Colonic mucosa (tissue), 4 donors: ENCODE measurements at places on chromosomes 12 and 14. TPM values are rescaled to one million over a fixed set of nuclear protein-coding genes. Genes with fewer than 3 reads are reported as not detected.
A peak's percentile ranks its signal among the peaks of the same experiment; 100 is the strongest.

The NDUFA12 gene
- total RNA-seq = 136 TPM

GRCh38 chr12:121209221-121209620, 708 bp upstream of the P2RX4 start:
- no peak for DNase-seq

The APOLD1 gene
- total RNA-seq = 2.6 TPM

GRCh38 chr12:127025545-127025944, 1241.4 kb upstream of the TMEM132C start:
- no peak for DNase-seq

DNA sequence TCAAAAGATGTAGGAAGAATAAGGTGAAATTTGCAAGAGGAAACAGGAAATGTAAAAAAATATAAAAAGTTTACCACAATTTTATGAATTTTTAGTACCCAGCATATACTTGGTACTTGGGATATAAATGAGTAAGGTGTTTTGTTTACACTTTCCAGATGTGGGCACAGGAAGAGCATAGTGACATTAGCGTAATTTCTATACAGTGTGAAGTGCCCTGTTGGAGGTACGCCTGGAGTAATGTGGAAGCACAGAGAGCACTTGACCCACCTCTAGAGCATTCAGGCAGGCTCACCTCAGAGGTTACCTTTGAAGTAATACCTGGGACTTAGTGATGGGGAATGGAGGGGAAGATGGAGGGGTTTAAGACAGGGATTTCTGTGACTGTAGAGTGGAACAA, 89.5 kb downstream of the AEBP2 start:
- no peak for DNase-seq

DNA sequence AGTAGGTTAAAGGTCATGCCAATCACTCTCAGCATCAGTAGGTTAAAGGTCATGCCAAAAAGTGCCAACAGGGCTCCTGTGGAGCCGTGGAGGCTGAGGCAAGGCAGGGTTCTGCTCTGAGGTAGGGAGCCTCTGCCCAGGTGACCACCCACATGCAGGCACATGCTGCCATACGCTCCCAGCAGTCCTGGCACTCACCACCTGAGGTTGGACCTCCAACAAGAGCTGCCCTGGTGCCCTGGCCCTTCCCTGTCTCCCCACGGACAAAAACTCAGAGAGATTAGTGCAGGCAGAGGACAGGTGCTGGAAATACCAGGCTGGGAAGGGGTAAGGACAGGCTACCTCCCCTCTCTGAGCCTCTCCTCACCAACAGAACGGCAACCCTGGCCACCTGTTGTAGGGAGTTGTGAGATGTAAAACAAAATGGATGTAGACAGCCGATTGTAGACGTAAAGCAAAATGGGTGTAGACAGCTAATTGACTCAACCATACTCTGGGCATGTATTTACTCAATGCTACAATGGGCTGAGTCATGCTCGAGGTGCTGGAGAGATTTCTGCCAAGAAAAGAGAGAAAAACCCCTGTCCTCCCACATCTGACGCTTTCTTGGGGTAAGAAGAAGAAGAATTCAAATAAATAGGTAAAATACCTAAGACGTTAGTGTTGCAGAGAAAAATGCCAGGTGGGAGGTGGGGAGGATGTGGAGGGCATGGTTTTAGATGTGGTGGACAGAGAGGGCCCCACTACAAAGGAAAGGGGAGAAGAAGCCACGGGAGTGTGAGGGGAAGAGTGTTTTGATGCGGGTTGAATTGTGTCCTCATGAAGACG, 32.4 kb downstream of the LTBP2 start:
- no peak for DNase-seq

GRCh38 chr12:29171421-29172258, 22.6 kb downstream of the FAR2 start:
- DNase-seq = no peak

DNA sequence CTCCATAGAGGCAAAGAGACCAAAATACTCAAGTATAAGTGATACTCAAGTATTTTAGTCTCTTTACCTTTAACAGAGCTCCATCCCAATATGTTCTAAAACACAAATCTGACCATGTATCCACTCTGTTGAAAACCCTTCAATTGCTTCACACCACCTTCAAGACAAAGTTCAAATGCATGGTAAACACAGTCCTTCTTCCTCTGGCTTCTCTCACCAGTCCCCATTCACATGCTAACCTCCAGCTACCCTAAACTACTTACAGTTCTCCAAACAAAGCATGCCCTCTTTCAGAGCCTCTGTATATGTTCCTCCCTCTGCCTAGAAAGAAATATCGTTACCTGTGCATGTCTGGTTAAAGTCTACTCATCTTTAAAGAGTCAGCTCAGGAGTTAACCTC, 100.2 kb downstream of the NUMB start:
- DNase-seq = no peak

- no peak for DNase-seq
Measured at GRCh38 chr12:21642707-21643389, 14.8 kb downstream of the LDHB start.

The CLEC2A gene
- total RNA-seq = not detected

The GPR132 gene
- 1.0 TPM for total RNA-seq

The ADAMTS20 gene
- not detected for total RNA-seq

- DNase-seq = no peak
Measured at GRCh38 chr12:91172096-91172495, 10.5 kb downstream of the DCN start.

- DNase-seq = no peak
Measured at GRCh38 chr14:72539661-72540315, 354.1 kb downstream of the DPF3 start.

- DNase-seq = no peak
Measured at GRCh38 chr12:83186419-83186818, 499.7 kb downstream of the TMTC2 start.

DNA sequence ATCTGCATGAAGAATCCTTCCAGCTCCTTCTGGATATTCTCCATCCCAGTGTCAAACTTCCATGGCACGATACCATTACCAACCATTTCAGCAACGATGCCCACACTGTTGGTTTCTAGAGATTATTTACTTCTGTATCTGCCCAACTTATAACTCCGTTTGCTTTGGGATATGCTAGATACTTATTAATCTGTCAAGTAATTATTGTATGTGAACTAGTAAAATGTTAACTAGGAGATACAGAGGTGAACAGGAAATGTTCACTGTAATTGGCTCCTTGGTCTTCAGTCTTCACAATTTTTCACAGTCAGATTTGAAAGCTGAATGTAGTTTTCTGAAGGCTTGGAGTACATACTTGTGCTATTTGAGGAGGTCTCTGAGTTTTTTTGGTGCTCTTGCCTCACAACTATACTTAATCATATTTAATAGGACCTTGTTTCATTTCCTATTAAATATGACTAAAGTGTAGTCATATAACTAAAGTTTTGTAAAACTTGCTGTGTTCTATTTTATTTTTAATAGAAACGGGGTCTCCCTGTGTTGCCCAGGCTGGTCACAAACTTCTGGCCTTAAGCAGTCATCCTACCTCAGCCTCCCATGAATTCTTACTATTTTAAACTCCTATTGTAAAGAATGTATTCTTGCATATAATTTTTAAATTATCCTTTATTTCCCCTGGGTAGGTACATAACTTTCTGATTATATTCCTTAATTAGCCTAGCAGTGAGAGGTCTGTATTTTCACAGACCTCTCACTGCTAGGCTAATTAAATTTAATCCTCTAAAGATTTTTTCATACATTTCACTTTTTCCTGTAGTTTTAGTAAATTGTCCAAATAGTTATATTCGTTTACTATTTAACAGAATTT, 79.7 kb downstream of the FGD4 start:
- DNase-seq = no peak

- DNase-seq = no peak
Measured at GRCh38 chr12:94644141-94644979, 6.0 kb downstream of the TMCC3 start.

DNA sequence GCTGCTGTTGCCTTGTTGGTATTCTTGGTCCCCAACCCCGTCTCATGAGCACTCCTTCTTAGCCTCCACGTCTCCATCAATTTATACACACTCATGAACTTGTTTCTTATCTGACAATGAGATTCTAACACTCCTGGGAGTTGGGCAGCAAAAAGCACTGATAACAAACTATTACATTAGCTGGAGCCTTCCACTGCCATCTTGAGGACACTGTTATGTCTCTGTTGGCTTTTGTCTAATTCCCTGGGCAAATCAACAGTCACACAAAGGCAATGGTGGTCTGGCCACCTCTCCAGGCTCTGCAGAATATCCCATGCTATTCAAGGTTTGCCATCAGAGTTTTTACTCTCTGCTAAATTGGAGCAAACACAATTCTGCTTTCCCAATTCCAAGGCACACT, 117.8 kb upstream of the COCH start:
- no peak for DNase-seq

DNA sequence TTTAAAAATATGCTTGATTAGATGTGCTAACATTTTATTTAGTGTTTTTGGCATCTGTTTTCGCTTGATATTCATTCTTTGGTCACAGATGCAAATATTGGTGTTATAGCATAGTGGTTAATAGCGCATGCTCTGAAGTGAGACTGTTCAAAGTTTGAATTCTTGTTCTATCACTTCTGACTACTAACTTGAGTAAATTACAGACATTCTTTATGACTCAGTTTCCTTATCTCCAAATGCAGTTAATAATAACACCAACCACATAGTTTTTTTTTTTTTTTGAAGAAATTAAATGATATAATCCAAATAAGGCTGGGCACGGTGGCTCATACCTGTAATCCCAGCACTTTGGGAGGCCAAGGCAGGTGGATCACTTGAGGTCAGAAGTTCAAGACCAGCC, 81.0 kb downstream of the TMX1 start:
- no peak for DNase-seq

- DNase-seq = no peak
Measured at GRCh38 chr12:69947897-69948296, 122.9 kb downstream of the MYRFL start.

- DNase-seq = no peak
Measured at GRCh38 chr12:40055228-40055579, 50.7 kb downstream of the SLC2A13 start.

- DNase-seq = no peak
Measured at GRCh38 chr12:79665212-79665887, 25.4 kb downstream of the PAWR start.

The POTEG gene
- total RNA-seq = not detected

DNA sequence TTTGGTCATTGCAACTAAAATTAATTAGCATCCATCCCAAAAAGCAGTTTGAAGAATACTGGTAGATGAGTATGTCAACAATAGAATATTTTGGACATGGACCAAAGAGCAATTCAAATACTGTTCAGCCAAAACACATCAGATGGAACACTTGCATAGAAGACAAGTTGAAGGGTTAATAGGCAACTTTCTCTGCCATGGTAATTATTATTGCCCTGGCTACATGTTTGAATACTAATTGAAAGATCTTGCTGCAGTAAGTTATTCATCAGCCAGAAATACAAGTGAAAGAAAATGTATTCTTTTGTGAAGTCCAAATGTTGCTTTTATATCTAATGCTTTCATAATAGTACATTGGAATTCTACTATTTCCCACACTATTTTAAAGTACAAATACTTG, 10.1 kb downstream of the ANO6 start:
- no peak for DNase-seq

DNA sequence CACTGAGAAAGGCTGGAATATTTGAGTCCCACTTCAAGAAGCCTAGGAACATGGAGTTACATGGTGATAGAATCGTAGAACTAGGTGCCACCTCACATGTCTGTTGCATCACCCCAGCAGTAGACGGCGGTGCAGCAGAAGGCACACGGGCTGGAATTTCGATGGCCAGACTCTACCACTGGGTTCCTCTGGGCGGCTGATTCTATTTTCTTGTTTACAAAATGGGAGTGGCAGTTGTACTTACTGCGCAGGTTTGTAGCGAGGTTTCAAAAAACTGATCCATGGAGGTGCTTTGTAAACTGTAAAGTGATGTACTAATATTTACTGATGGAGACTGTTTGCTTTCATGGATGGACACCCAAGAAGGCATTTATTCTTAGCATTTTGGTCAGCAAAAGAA, 45.7 kb downstream of the WDR20 start:
- peak; percentile 45 for DNase-seq

DNA sequence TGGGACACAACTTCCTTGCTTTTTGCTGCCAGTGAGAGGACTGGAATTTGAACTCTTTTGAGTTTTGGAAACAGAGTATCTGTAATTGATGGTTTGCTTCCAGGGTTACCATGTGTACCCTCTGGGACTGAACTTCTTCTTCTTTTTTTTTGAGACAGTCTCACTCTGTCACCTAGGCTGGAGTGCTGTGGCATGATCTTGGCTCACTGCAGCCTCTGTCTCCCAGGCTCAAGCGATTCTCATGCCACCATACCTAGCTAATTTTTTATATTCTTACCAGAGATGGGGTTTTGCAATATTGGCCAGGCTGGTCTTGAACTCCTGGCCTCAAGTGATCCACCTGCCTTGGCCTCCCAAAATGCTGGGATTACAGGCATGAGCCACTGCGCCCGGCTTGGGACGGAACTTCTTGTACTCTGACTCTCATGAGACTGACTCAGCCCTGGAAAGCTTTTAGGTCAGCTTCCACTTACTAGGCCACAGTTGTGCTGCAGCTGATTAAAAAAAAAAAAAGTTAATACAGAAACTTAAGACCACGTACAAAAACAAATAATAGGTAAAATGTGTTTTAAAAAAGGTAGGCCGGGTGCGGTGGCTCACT, 15.8 kb downstream of the SEL1L start:
- DNase-seq = no peak

DNA sequence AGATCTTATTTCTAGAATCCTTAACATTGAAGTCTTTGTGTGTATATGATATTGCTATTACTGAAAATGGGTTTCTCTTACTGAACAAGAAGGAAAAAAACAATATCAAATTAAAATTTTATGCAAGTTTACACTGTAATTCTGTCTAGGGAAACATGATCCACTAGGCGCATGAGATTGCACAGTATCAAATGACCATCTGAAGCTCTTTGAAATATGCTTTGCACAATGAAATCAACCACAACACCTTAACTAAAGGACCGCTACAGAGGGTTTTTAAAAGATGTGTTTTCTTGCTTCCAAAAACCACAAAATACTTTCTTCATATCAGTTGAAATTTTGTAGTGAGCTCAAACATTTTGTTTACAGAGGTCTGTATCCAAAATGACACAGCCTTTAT, 15.1 kb upstream of the KERA start:
- no peak for DNase-seq

The KLHL33 gene
- 0.05 TPM for total RNA-seq

DNA sequence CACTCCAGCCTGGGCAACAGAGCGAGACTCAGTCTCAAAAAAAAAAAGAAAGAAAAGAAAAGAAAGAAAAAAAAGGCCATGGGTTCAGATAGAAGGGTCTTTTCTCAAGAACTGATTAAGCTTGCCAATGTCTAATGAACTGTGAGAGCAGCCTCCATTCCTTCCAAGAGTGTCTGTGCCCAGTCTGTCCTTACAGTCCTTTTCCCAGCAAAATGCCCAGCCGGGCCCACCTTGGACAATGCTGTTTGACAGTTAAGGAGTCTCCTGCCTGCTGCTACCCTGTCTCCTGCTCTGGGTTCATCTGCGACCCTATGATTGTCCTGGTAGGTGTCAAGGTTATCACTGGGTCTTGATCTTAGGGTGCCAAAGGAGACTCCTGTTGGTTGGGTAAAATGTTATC, 21.4 kb downstream of the SYNE3 start:
- no peak for DNase-seq

The BICDL1 gene
- total RNA-seq = 11.1 TPM

GRCh38 chr14:45298423-45299117, 45.6 kb upstream of the MIS18BP1 start:
- DNase-seq = no peak
